Myocyte (in vitro differentiated cells): ENCODE measurements at places on chromosomes 5 and 9.

- DNase-seq: no peak
These were observed 119.9 kb downstream of the DOCK2 start for GRCh38 chr5:169757016-169757415.

GRCh38 chr9:3290231-3290840 lies 235.5 kb downstream of the RFX3 start:
- no peak for DNase-seq

DNA sequence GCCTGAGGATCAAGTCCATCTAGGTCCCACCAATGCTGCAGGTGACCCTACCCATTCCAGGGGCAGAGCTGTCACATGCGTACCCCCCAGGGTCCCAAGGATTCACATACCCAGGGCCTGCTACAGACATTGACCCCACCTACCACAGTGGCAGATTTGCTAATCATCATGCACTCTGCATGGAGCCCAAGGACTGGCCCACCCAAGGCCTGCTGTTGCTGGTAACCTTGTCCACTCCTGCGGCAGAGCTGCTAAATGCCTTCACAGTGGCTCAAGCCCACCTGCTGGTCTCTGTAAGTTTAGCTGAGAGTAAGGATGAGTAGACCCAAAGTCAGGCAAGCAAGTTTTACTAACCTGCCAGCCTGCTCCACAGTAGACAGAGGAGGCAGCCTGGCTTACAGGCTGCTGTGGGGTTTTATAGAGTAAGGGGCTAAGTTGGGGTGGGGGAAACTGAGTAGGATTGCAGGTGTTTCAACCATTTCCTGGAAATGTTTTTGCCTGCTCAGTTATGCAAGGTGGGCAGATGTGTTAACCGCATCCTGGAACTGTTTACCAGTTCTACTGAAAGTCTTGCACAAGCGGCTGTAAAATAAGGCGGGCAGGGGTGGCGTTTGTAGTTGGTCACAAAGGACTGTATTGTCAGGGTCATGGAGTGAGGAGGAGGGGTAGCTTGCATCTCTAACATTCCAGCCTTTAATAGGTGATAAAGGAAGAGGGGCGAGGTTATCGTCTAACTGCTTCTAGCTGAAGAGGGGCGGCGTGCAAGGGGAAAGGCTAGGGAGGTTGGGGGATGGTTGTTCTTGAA lies 2163.5 kb upstream of the WWC1 start:
- no peak for DNase-seq

DNA sequence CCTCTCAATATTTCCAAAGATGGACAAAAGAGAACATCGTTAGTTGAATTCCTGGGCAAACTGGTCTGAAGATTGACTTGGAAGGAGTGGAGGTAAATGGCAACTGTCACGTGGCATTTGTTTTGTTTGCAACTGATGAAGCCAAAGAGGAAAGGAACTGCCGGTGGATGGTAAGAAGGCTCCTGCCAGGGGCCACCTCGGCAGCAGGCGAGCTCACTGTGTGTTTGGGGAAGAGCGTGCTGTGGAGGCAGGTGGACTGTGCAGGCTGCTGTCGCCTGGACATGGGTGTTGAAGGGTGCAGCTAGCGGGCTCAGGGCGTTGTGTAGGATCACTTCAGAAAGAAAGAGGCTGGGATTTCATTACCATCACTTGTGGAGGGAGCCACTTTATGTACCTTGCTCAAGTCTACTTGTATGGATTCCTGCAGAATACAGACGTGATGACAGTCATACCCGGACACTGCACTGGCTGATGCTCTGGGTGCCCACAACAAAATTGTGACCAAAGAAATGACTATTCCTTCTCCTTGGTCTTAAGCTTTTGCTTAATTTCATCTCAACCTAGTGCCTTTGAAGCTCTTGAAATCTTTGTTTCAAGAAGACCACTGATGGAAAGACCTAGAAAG lies 72.7 kb downstream of the MAP1B start:
- no peak for DNase-seq

GRCh38 chr5:88401228-88401627 lies 132.6 kb upstream of the TMEM161B start:
- DNase-seq: no peak

DNA sequence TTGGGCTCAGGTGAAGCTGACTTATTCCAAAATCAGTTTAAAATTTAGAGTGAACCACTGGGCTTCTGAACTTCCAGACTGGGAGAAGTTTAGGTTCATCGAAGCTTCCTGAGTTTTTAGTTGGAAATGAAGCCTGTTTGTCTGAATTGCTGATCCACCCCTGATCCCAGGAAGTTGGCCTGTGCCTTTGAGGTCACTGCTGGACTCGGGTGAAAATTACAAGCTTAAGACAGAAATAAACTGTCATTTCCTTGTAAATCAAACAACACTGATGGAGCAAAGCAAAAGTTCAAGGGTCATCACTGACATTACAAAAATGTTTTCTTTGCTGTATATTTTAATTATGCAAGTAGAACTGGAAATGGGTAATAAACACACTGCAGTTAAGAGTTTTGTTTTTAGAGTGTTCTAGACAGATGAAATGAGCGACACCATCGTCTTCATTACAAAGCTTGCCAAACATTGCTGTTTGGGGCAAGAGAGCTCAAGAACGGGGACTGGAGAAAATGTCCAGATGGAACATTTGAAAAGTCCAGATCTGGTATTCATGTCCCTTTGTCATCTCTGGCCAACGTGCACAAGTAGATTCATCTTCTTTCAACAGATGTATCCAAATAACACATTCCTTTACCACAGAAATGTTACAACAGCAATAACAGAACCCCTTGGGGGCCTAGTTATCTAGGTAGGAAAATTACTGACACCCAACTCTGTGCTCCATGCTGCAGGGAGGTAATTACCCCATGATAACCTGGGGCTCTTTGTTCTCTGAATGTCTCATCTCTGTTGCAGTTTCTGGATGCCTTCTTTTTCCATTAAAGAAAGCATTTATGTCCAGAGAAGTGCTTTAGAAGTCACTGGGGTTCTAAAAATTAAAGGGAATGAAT lies 142.4 kb upstream of the ERCC6L2 start:
- no peak for DNase-seq

DNA sequence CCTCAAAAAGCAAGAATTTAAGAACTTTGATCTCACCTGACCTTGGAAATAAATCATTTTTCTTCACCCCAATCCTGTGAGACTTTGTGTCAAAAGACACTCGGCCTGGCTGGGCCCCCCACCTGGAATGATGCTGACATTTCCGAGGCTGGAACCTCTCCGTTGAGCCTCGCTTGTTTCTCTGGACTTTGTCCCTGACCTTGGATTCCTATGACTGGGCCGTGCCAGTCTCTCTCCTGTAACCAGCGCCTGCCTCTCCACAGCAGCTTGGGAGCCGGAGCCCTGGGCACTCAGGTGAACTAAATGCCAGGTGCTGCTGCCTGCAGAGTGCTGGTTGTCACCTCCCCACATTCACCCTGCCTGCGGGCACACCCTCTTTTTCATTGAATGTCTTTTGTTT lies 62.7 kb downstream of the RETREG1 start:
- no peak for DNase-seq

DNA sequence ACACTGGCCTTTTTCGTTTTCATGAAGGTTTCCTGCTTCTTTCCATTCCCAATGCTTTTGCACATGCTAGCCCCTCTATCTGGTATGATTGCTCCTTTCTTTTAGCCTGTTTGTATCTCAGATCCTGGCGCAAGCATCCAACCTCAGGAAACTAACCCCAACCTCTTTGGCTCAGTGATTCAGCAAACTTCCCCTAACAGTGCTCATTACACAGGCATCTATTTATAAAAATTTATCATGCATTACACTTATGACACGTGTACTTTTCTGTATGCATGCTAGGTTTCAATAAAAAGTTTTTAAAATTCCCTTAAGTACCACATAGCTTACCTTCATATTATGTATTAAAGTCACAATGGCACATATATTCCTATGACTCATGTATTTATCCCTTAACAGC lies 218.9 kb downstream of the EPB41L4A start:
- DNase-seq: no peak

GRCh38 chr9:87585123-87585855 lies 87.6 kb downstream of the DAPK1 start:
- DNase-seq: no peak
